Cardiac muscle cell (in vitro differentiated cells and primary cell): ENCODE measurements at places on chromosomes 3 and 15. TPM values are rescaled to one million over a fixed set of nuclear protein-coding genes. Genes with fewer than 3 reads are reported as not detected.

The PTPN9 gene
- 29.2 and 37.3 TPM in 2 replicates for polyA plus RNA-seq

The C3orf80 gene
- polyA plus RNA-seq = 1.1 and 3.8 TPM in 2 replicates

The MAP1A gene
- polyA plus RNA-seq = 13.8 and 19.3 TPM in 2 replicates

The TMEM108 gene
- polyA plus RNA-seq = 0.06 and 1.0 TPM in 2 replicates

The SOX14 gene
- polyA plus RNA-seq = not detected in 2 replicates

The SLC9A9 gene
- polyA plus RNA-seq = 0.73 and 2.1 TPM in 2 replicates

The GADL1 gene
- polyA plus RNA-seq = 15.6 and 16.9 TPM in 2 replicates

The SPATA12 gene
- 0.91 TPM in 1 of 2 replicates, not detected in the other for polyA plus RNA-seq

The TYRO3 gene
- 22.7 and 26.3 TPM in 2 replicates for polyA plus RNA-seq

The FRMD5 gene
- 26.8 and 31.9 TPM in 2 replicates for polyA plus RNA-seq

The C15orf62 gene
- polyA plus RNA-seq = 1.5 and 2.8 TPM in 2 replicates

The CGNL1 gene
- 62.9 and 75.4 TPM in 2 replicates for polyA plus RNA-seq

The TNNC1 gene
- polyA plus RNA-seq = 1,312 and 3,313 TPM in 2 replicates

The SH3GL3 gene
- 52.4 and 87.1 TPM in 2 replicates for polyA plus RNA-seq

The CYP11A1 gene
- polyA plus RNA-seq = 11.2 and 13.0 TPM in 2 replicates

The MYZAP gene
- 175 and 230 TPM in 2 replicates for polyA plus RNA-seq

The MESP2 gene
- polyA plus RNA-seq = 1.1 and 2.5 TPM in 2 replicates

The CPNE4 gene
- 3.3 and 7.3 TPM in 2 replicates for polyA plus RNA-seq

The CP gene
- polyA plus RNA-seq = not detected in 2 replicates

The CHRNA3 gene
- 1.7 and 2.8 TPM in 2 replicates for polyA plus RNA-seq

The SENP8 gene
- 11.0 and 14.3 TPM in 2 replicates for polyA plus RNA-seq

The GPR149 gene
- not detected in 2 replicates for polyA plus RNA-seq

The C3orf49 gene
- not detected in 2 replicates for polyA plus RNA-seq

The MYO5A gene
- 5.1 and 7.4 TPM in 2 replicates for polyA plus RNA-seq

The GPR62 gene
- 0.94 and 2.2 TPM in 2 replicates for polyA plus RNA-seq

The ADAMTS7 gene
- polyA plus RNA-seq = 11.8 and 16.4 TPM in 2 replicates

The RTP3 gene
- polyA plus RNA-seq = not detected in 2 replicates

The ATR gene
- polyA plus RNA-seq = 5.0 and 10.6 TPM in 2 replicates

The C3orf85 gene
- not detected in 2 replicates for polyA plus RNA-seq

The WDR93 gene
- polyA plus RNA-seq = 0.59 and 0.73 TPM in 2 replicates

The ATP13A5 gene
- polyA plus RNA-seq = 0.11 and 0.16 TPM in 2 replicates

The TNK2 gene
- 26.1 and 29.8 TPM in 2 replicates for polyA plus RNA-seq
